HTR-8/SVneo (cell line): ENCODE measurements at places on chromosomes 2 and 18.

DNA sequence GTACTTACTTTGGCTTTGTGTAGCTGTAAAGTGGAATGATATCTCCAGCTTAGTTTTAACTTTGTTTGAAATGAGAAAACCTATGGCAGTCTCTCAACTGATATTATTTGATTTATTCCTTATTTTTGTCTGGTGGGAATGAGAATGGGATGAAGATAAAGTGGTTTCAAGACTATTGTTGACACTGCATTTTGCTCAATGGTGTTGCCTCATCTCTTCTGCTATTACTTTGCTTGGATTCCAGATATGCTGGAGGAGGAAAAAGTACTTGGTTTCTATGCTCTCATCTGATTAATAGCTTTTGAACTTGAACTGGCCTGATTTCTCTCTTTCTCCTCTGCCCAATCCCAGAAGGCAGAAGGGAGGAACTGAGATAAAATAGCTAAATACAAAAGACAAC lies 198.2 kb downstream of the CTNNA2 start:
- DNase-seq = no peak

DNA sequence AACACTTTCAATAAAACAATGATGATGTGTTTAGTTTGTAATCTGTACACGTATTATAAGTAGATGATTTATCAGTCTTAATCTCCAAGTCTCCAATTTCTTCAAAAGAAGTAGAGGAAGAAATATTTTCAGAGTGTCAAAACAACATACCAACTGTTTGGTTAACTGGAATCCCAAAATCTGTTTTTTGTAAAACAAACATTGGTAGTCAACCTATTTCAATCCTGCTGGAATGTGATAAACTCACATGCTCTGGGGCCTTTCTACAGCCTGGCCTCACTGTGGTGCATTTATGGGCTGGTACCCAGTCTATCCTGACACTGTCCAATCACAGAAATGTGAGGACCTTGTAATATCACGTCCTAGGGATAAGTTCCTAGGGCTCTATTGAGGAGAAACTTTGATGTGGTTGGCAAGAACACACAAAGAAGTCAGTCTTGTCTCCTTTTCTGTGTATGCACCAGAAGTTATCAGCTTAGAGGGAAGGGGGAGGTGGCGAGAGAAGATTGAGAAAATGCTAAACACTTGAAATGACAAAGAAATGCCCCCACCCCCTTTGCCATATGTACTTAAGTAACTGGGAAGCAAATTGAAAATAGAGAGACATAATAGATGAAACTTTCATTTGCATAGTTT lies 47.2 kb downstream of the PRKRA start:
- no peak for DNase-seq

- no peak for DNase-seq
These were observed 385.9 kb upstream of the RND3 start for GRCh38 chr2:150873396-150873772.

GRCh38 chr18:75723521-75724340 lies 296.2 kb upstream of the SMIM21 start:
- DNase-seq = no peak

- no peak for DNase-seq
These were observed 107.7 kb downstream of the ATL2 start for GRCh38 chr2:38269421-38269820.

DNA sequence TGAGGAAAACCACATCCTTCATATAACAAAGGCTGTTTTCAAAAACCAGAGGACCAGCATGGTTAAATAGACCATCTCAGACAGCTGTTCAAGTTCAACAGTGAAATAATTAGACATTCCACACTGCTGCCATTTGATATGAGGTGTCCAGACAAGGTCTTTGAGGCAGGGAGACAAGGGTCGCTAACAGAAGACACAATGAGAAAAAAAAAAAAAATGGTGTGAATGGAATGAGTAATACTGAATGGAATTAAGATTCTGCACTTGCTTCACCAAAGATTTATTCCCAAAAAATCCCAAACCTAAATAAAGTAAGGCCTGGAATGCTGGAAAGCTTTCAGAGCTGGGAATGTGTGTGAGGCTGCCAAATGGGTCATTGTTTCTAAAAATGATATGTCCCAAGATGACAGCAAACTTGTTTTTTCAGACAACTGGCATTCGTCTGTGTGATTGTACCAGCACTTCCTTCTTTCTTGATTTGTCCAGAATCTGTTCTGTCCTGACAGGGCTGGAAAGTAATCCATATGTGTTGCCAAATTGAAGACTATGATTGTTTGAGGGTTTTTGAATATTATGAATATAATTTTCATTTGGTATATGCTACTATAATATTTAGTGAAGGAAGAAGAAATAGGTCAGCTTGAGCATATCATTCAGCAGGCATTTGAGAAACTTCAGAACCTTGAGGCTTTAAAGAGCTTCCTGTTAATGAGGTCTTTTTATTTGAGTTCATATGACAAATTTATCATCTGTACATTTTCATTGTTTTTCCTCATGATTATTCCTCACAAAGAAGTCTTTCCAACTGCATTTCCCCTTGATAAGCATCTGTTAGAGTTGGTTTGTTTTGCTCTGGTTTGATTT lies 85.2 kb upstream of the ITGA4 start:
- DNase-seq = peak; percentile 3

- no peak for DNase-seq
These were observed 42.4 kb downstream of the MEIS1 start for GRCh38 chr2:66477135-66477842.

DNA sequence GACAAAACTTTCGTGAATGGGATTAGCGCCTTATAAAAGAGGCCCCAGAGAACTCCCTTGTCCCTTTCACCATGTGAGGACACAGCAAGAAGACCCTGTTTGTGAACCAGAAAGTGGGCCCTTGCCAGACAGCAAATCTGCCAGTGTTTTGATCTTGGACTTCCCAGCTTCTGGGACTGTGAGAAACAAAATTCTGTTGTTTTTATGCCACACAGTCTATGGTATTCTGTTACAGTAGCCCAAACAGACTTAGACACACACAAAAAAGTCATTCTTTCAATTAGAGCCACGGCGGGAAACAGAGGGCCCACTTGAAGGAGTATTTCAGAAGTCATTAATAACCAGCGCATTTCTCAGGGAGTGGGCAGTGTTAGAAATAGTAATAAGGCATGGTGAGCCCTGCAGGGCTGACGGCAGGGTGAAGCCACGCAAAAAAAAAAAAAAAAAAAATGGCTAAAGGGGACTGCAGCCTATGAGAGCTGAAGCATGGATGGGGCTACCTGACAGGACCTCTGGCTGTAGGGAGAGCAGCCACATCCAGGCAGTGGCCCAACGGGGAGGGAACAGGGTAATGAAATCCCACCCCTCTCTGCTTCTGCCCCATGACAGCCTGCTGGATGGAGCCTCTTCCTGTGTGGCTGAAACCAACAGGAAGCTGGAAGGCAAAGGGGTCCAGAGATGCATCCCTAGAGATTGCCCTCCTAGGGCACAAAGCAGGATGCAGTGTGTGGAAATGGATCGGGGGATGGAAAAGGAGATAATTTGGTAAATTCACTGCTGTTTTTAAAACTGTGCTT lies 189.3 kb downstream of the KCNS3 start:
- no peak for DNase-seq

DNA sequence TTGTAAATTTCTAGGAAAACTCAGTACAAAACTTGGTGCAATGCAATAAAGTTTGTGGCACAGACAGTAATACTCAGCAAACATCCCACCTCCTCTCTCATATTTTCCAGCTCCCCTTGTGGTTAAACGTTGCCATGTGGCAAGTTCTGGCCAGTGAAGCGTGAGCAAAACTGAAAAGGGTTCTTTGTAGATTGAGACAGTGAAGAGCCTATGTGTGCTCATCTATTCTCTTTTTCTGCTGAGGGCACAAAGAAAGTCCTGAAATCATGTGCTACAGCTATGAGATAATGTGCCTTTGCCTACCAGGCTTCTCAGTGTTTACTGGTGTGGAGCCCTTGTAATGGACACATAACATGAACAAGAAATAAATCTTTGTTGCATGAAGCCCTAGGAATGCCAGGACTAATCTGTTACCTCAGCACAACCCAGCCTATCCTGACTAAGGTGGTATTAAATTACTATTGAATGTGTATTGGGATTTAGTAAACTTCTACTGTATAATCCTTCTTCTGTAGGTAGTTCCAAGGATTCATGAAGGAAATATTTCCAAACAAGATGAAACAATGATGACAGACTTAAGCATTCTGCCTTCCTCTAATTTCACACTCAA lies 13.0 kb upstream of the TYMS start:
- DNase-seq = no peak

DNA sequence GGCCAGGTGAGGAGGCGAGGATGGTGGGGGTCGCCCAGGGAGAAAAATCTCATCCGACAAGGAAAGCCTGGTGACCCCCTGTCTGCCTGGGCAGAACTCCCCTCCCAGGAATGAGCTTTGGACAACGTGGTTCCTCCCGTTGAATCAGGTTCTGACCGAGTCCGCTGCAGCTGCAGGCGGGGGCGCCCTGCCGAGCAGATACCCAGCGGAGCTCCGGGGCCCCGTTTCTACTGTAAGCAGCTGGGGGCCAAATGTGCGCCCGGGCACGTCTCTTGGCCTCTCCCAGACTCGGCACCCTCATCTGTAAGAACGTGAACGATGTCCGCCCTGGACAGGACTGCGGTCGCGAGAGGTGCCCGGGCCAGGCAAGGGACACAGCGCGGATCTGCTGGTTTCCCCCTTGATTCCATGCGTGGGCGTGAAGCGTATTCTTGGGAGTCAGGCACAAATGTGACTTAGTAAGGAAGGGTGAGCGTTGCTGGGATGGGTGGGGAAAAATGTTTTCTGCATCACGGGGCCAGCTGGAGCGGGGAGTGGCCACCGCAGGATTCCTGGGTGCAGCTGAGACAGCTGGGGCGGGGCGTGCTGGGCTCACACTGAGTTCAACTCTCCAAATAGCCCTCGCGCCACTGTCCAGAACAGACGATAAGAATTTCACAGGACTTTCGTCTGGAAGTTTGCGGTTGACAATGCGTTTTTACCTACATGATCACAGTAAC lies 20.2 kb upstream of the TUBB6 start:
- DNase-seq = peak; percentile 84
